ENCODE measurements at places on chromosomes 1 and 21.

DNA sequence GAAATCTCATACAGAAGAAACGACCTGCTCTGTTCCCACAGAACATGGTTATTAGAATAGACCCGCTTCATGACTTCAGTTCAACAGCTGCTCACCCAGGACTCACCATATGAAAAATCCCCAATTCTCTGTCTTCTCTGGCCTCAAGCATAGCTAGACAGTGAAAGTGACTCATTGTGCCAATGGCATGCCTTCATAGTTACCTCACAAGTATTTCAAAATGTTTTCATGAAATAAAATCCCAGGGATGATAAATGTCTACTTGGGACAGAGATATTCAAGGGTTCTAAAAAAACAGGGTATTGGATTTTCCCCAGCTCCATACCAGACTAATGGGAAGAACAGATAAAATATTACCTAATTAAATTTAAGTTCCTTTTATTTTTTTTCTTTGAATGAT, 82.3 kb downstream of the NOTCH2 start:
- DNase-seq = no peak

DNA sequence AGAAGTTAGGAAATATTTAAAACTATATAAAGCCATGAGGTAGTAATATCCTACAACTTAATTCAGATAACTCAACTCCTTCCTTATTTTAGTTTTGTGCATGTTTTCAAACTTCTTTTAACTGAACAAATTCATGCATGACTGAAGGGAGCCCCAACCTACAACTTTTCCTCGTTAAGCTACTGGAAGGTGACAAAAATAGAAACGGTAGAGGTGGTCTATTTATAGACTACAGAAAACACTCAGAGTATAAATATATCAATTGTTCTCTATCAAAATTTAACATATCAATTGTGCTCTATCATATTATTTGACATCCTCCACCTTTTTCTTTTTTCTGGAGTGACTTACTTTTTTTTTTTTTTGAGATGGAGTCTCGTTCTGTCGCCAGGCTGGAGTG, 16.8 kb downstream of the SYNJ1 start:
- DNase-seq = no peak

DNA sequence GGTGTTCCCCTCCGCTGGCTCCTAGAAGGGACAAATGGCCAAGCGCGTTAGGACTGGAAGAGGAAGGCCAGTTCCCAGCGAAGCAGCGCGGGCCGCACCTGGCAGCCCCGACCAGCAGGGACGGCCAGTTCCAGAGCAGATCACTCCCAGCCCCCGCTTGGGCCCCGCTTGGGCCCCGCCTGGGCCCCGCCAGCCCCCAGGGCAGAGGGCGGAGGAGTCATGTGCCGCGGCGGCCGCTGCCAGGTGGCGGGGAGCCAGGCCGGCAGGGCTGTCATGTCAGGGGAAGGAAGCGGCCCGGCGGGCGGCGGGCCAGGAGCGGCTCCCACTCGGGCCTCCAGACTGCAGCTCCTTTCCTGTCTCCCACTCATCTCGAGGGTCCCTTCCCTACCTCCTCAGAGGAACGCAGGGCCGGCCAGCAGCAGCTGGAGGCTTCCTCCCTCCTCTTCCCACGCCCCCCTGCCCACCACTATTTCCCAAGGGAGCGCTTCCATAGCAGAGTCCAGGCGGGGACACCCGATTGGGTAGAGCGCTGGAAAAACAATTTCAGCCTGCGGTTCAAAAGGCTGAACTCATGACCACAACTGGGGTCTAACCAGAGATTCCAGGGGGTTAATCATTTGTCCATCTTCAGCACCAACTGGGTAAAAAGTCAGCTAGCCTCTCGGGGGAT, 16.5 kb downstream of the ZNF697 start:
- peak; percentile 80 for DNase-seq

DNA sequence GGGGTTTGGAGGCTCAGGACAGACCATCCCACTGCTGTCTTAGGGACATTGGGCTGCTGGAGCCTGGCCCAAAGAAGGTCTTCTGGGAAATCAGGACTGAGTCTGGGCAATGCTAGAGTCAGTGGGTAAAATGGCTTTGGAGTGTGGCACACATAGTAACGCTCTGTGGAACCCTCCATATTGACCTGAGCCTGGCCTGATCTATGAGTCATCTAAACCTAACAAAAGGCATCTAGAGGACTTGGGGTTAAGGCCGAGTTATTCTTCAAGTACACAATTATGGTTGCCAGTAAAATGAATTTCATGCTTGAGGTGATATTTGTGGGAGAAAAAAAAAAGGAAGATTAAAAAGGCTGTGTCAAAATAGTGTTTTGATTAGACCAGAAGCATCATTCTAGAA, 77.7 kb downstream of the ST6GALNAC5 start:
- no peak for DNase-seq

- no peak for DNase-seq
Measured at GRCh38 chr21:45326891-45327440, 39.3 kb upstream of the POFUT2 start.

DNA sequence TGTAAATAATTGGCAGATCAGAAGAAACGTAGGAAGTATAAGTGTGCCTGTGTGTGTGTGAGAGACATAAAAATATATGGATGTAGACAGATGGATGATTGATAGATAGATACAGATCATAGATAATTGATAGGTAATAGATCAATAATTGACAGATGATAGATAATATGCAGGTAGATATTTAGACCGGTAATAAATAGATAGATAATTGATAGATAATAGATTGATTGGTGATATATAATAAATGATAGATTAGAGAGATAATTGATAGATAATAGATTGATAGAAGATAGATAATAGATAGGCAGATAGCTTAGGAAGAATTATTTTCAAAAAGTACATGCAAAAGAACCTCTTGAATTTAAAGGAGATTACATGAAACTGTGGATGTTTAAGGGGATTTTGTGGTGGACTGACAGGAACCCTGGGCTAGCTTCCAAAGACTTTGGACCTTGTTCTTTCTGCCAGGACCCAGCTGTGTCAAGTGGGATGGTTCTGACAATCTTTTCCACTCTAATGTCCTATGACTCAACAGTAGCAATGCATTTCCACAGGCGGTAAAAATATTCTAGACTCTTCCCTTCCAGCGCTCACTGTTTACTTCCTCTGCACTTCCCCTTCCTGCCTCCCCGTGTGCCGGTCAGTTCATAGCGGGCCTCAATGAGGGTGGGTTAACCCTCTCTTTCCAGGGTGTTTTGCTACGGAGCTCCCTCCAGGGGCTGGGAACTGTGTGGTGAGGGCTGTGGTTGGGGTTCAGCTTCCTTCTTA, 39.4 kb downstream of the KCNJ15 start:
- no peak for DNase-seq

GRCh38 chr1:55534565-55535121, 319.5 kb upstream of the USP24 start:
- no peak for DNase-seq

GRCh38 chr1:15628003-15628402, 10.7 kb downstream of the DDI2 start:
- DNase-seq = no peak

GRCh38 chr1:176733661-176734060, 270.7 kb downstream of the PAPPA2 start:
- DNase-seq = no peak

- DNase-seq = no peak
Measured at GRCh38 chr1:21861602-21862429, 49.8 kb downstream of the LDLRAD2 start.

DNA sequence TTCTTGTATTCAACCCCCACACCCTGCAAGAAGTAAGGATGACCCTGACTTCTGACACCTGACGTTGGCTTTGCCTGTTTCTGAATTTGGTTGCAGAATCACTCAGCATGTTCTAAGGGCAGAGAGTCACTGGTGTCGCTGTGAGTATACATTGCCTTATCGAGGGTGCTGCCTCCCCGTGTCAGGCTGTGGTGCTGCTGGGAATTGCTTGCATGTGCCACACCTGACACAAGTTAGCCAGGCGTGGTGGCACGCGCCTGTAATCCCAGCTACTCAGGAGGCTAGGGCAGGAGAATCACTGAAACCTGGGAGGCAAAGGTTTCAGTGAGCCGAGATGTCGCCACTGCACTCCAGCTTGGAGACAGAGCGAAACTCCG, 45.9 kb downstream of the WDR4 start:
- peak; percentile 32 for DNase-seq

GRCh38 chr1:31423418-31423947, 10.5 kb downstream of the SERINC2 start:
- no peak for DNase-seq

- DNase-seq = no peak
Measured at GRCh38 chr1:231557898-231558707, 29.6 kb downstream of the TSNAX start.

DNA sequence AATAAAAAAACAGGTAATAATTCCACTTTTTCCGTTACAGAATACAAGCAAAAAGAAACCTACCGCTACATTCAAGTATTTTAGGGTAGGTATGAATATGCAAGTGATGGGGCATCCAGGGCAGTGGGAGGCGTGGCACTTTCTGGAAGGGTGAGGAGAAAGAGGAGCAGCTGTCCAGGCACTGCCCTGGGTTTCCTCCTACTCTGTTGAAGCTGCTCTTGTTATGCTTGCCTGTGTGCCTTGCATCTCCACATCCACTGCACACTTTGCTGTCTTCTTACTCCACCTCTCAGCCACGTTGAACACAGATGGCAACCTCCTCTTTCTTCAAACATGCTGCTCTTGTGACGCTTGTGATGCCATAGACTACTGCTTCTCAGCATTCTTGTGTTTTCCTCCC, 83.2 kb downstream of the RPE65 start:
- DNase-seq = no peak

DNA sequence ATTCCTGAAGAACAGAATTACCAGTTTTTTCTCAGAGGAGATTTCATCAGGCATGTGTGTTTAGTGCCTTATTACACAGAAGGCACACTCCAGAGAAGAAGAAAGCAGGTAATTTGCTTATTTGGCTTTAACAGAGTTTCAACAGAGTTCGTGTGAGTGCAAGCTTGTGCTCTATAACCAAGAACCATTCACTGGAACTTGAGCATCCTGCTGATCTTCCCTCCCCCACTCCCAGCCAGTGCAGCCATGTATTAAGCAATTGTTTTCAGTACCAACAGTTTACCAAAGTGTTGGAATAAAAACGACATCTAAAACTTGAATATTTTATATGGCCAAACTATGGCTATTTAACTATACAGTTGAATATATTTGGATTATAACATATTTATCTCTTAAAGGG, 4.3 kb downstream of the MGST3 start:
- DNase-seq = no peak

DNA sequence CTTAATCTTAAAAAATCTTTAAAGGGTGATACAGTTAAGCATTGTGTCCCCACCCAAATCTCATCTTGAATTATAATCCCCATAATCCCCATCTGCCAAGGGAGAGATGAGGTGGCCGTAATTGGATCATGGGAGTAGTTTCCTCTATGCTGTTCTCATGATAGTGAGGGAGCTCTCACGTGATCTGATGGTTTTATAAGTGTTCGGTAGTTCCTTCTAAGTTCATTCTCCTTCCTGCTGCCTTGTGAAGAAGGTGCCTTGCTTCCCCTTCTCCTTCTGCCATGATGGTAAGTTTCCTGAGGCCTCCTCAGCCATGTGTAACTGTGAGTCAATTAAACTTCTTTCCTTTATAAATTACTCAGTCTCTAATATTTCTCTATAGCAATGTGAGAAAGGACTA, 10.7 kb downstream of the DHRS3 start:
- DNase-seq = no peak

- DNase-seq = peak; percentile 48
Measured at GRCh38 chr1:218521414-218522169, 176.5 kb downstream of the TGFB2 start.

- no peak for DNase-seq
Measured at GRCh38 chr1:234918961-234919761, 209.5 kb downstream of the TOMM20 start.

GRCh38 chr1:27542463-27543273, 52.7 kb upstream of the WASF2 start:
- peak; percentile 77 for DNase-seq

DNA sequence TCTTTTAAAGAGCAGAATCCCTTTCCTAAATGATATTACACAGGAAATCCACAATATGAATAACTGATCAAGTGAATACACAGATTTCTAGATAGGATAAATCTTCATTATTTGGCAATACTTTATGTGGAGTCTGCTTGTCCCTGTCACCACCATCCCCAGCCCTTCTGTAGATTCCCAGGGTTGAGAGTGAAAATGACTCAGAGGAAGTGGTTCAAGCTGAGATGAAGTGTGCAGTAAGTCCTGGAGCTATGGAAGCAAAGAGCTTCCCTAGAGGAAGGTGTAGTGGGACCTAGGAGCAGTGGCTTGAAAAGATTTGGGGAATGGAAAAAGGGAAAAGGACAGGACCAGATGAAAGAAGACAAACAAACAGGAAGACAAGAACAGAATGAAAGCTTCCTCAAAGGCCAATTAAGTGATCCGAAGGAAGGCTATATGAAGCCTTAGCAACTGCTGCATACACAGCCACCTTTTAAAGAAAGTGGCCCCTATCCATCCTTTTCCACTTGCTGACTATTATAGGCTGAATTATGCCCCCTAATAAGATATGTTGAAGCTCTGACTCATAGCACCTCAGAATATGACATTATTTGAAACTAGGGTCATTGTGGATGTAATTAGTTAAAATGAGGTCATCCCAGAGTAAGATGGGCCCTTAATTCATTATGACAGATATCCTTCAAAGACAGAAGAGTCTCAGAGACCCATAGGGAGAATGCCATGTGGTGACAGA, 96.5 kb upstream of the CAMK1G start:
- no peak for DNase-seq

GRCh38 chr1:86450847-86451246, 17.9 kb upstream of the CLCA1 start:
- no peak for DNase-seq

GRCh38 chr1:154478013-154478412, 24.0 kb upstream of the TDRD10 start:
- DNase-seq = no peak

DNA sequence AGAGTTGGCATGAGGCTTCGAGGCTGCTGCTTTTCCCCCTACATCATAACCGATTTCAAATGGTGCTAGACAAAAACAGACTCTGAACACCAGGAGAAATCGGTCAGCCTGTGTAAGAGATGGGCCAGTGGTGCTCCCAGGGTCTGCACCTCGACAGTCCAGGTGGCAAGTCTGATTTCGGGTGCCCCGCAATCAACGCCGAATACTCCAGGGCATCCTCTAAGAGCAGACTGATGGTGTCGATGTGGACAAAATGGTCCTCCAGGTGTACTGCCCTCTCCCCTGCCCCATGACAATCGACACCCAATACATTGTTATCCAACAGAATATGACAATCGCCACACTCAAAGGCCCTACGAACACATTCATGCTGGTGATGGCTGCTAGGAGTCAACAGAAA, 50.0 kb downstream of the CD46 start:
- no peak for DNase-seq

DNA sequence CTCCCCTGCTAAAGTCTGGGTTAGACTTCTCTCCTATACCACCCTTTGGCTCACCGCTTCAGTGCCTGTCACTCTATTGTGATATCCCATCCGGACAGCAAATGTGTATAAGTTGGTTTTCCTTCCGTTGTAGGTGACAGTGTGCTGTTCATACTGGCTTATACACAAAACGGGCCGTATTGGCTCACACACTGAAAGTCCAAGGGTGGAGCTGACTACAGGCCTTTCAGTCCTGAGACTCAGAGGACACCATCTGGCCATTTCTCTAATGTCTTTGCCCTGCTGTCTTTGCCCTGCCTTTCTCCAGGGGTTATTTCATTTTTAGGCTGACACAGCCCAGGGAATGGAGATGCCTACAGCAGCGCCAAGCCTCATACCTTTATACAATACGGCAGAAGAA, 90.7 kb downstream of the URB2 start:
- no peak for DNase-seq

- DNase-seq = no peak
Measured at GRCh38 chr21:42198929-42199867, 19.7 kb upstream of the ABCG1 start.

Measured in liver (tissue), 10 donors.